ENCODE measurements at places on chromosomes 12 and 14.
A peak's percentile ranks its signal among the peaks of the same experiment; 100 is the strongest.

DNA sequence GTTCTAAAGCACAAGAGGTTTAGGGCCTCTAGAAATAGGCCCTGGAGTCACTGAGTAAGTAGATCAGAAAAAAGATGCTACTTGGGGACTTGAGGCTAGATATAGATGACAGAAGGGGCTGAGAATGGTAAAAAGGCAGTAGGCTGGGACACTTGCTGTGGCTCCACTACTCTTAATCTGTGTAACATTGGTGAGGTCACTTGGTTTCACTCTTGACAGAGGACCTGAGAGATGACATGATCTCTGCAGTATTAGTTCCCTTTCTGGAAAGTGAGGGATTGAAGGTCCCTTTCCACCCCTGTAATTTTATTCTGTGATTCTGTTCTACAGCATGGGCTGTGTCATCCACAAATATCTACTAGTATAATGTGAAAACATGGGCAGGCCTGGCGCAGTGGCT lies 39.7 kb downstream of the MAPKAPK5 start:
- DNase-seq: no peak

DNA sequence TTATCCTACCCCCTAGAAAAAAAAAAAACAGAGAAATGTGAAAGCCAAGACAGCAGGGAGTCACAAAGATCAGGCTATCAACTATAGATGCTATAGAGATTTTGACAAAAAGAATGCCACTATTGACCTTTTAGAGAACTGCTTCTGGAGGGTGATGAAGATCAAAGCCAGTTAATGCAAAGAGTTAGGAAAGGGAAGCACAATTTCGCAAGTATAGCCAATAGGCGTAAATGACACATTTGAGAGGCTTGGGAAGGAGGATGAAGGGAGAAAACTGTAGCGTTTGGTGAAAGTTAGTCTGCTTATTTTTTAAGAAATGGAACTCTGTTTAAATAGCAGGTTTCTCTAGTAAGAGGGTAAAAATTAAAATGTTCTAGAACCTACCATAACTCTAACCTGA lies 190.7 kb downstream of the DUSP6 start:
- DNase-seq: no peak

- peak; percentile 88 for DNase-seq
These were observed at the start of gene HDAC7 for GRCh38 chr12:47819896-47820630. Gene HDAC7, minus strand, starts transcription at chr12:47819903. Its CDS starts 118 bp downstream, at chr12:47819785.

- DNase-seq: no peak
These were observed 7.4 kb downstream of the RAN start for GRCh38 chr12:130879212-130879686.

DNA sequence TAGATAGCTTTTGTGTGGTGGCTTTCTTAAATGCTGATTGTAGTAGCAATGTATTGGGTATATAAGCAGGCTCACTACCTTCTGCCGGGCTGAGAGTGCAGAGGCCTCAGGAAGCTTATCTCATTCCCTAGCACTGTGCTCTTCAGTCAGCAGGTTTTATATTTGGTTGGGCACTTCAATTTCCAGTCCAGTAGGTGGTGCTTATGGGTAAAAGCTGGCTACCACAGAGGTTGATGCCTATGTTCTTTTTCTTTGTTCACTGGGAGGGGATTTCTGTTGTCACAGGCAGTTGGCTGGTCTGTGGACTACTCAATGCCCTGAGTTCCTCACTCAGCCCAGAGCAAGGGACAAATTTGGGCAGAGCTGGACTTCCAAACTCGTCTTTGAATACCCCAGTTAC lies 43.0 kb upstream of the GLIPR1 start:
- no peak for DNase-seq

DNA sequence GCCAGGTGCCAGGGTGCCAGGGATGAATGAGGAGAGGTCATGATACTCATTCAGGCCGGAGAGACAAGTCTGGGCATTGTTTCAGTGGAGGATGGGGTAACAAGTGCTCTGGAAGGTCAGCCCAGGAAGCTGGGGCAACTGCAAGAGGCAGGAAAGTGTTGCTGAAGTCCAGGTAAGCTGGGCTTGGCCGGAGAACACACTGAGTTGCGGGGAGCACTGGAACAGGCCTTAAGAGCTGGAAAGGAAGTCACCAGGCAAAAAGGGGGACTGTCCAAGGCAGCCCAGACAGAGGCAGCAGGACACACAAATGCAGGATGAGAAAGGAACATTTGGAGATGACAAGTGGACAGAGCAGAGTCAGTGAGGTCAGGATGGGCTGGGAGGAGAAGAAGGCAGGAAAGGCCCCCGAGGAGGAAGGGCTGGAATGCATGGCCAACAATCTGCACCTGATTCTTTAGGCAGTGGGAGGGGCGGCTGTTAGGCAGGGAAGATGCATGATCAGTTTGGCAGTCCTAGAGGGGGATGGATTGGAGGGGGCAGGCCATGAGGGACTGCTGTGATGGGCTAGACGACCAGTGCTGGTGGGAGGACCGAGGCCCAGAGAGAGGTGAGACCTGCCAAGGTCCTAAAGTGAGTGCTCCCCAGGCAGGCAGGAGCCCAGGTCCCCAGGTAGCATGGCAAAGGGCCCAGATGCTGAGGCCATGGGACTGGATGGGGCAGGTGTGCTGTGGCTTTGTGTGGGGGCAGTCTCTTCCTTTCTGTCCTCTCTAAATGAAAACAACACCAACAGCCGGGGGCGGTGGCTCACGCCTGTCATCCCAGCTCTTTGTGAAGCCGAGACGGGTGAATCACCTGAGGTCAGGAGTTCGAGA lies 17.2 kb upstream of the HHIPL1 start:
- DNase-seq: no peak

GRCh38 chr14:41663473-41663850 lies 56.8 kb downstream of the LRFN5 start:
- DNase-seq: peak; percentile 8

- DNase-seq: no peak
These were observed 5.8 kb upstream of the FRS2 start for GRCh38 chr12:69464428-69464827.

GRCh38 chr12:56158926-56159461 lies 835 bp downstream of the MYL6 start:
- DNase-seq: peak; percentile 90

GRCh38 chr14:51155326-51155725 lies 60.4 kb upstream of the TRIM9 start:
- DNase-seq: peak; percentile 57

GRCh38 chr12:132145334-132145733 lies 1.1 kb downstream of the NOC4L start:
- no peak for DNase-seq

GRCh38 chr14:99522934-99523703 lies 41.9 kb downstream of the CCNK start:
- peak; percentile 95 for DNase-seq

GRCh38 chr14:51386983-51387735 lies 147.1 kb downstream of the TMX1 start:
- DNase-seq: peak; percentile 55

DNA sequence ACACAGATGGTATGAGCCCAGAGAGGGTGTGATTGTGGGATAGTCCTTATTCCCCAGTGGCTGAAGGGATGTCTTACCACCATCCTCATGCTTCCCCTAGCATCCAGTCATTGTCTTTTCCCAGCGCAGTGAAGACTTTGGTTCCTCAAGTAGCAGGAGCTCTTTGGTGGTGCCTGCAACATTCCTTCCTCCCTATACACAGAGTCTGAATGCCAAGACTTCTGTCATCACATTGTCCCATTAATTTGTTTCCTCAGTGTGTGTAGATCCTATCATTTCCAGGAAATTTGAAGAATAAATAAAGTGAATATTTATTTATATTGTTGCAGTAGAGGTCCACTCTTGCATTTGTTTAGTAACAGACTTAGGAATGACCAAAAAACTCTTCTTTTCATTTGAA lies 147.2 kb downstream of the DACT1 start:
- DNase-seq: no peak

- no peak for DNase-seq
These were observed 33.4 kb upstream of the ALG10 start for GRCh38 chr12:33988913-33989312.

- no peak for DNase-seq
These were observed 21.0 kb downstream of the DIO3 start for GRCh38 chr14:101582294-101582693.

DNA sequence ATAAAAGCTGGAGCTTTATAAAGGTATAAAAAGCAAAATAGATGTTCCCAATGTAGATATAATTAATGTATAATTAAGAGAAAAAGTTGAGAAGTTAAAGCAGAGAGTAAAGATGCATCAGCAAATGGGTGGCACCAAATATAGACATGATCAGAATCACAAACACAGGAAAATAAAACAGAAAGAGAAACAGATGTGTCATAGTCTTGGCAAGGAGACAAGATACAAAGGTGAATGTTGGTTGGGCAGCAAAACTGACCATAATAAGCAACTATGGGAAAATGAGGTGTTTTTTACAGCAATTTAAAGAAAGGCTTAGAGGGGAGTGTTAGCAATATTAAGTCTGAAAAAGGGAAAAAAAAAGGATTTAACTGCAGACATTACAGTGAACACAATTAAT lies 135.4 kb upstream of the CLEC14A start:
- DNase-seq: no peak

DNA sequence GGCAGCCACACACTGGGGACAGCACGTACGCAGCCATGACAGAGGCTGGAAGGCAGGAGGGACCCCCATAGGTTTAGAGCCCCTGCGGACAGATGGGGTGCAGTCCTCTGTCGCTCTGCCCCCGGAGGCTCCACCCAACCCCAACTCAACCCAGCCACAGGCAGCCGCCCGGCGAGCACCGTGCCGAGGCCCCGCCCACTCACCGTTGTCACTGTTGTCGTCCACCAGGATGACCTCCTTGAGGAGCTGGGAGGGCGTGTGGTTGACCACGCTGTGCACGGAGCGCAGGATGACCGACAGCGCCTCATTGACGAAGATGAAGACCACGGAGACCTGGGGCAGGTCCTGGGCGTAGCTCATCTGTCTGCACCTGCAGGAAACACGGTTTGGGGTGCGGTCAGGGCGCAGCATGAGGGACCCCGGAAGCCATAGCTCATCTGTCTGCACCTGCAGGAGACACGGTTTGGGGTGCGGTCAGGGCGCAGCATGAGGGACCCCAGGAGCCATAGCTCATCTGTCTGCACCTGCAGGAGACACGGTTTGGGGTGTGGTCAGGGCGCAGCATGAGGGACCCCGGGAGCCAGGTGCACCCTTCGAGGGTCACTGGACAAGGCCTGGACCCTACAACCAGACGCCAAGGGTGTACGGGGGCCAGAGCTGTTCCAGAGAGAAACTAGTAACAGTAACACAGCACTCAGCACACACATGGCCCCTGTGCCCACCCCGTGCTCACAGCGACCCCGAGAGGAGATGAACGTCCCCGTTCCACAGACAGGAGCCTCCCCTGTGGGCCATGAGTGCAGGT lies 66.9 kb downstream of the GALNT9 start:
- DNase-seq: no peak

GRCh38 chr14:64702493-64703394 lies 1.5 kb upstream of the PLEKHG3 start:
- DNase-seq: peak; percentile 62

DNA sequence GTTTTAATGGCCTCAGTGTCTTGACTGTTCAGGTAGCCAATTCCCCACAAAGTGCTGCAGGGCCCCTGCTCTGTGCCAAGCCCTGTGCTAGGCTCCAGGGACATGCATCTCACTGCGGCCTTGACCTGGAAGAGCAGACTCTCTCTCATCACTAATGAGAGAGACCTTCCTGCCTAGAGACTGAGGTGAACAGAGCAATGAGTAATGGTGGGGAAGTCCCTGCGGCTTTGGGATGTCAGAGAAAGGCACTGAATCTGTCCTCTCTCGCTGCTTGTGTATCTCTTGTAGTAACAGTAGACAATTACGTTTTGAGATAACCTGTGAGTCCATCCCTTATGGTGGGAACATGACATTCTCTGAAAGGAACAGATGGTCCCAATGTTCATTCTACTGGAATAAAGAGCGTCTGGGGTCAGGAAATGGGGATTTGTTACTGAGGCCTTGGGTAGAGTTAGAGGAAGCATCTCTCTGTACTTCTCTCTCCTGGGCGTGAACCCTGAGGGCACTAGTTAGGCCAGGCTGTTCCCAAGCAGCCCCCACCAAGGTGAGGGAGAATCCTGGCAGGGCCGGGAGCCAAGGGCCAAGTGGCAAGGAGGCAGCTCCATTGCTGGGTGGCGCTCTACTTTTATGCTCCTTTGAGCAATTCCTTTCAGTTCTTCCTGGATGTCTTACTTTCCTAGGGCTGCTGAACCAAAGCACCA lies 13.5 kb downstream of the NFATC4 start:
- no peak for DNase-seq

- DNase-seq: no peak
These were observed 126.9 kb upstream of the PRICKLE1 start for GRCh38 chr12:42716491-42716891.

DNA sequence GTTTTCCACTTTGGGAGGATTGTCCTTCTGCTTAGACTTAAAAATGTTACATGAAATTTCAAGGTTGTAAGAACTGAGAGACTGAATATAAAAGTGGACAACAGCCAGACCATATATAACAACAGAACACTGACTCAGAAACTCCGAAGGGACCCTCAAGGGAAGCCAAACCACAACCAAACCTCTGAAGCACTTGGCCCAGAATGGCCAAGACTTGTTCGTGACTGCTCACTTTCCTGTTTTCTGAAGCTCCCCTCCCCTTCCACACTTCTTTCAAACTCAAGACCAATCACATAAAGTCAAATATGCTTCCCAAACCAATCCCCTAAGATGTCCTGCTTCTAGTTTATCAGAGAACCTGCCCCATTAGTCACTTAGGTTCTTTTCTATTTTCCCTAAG lies 13.7 kb downstream of the OR6J1 start:
- no peak for DNase-seq

GRCh38 chr12:3405821-3406220 lies 85.2 kb upstream of the PRMT8 start:
- no peak for DNase-seq

DNA sequence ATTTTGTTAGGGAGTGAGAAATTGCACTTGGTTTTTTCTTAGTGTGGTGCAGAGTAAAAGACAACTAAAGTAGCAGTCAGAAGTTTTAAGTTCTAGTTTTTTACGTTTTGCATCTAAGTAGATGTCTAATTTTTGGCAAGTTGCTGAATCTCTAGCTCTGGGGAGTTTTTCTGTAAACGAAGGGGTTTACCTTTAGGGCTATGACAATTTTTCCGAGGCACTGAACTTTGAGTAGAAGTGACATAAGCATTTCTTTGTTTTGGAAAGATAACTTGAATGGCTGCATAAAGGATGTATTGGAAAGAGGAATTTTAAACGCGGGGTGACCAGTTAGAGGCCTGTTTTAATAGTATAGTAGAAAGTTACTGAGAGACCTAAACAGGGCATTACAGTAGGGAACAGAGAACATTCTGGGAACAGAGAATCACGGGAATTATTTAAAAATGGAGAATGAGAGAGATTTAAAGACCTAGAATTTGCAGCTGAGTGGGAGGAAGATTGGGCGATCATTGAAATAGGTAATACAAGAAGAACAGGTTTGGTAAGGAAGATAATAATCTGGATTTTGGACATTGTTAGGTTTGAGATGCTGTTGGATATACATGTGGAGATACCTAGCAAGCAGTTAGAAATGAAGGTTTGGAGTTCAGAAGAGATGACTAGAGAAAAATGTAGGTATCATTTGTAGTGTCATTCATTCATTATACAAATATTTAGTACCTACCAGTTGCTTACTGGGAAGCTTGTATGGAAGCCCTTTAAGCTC lies 1.2 kb downstream of the ZNF410 start:
- DNase-seq: no peak
